ENCODE measurements at places on chromosomes 13 and 19.

DNA sequence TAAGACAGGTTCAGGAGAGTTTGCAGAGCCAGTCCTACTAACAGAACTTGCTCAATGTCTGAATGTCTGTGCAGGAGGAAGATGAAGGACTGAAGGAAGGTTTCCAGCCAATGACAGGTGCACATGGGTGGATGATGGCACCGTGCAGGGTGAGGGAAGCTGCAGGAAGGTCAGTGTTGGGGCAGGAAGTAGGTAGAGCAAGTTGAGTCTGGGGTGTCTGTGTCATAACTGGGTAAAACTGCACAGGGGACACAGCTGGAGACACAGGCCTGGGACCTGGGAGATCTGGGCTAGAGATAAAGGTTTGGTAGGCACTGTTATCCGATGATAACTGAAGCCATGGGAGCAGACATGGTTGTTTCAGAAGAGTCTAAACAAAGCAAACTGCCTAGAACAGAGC lies 116.9 kb downstream of the USP12 start:
- DNase-seq: no peak

GRCh38 chr13:99425485-99426341 lies 75.6 kb upstream of the TM9SF2 start:
- DNase-seq: no peak

GRCh38 chr13:44373601-44374347 lies at the start of gene SERP2:
Gene SERP2, plus strand, starts transcription at chr13:44373824. Its CDS starts 202 bp downstream, at chr13:44374026.
- no peak for DNase-seq

DNA sequence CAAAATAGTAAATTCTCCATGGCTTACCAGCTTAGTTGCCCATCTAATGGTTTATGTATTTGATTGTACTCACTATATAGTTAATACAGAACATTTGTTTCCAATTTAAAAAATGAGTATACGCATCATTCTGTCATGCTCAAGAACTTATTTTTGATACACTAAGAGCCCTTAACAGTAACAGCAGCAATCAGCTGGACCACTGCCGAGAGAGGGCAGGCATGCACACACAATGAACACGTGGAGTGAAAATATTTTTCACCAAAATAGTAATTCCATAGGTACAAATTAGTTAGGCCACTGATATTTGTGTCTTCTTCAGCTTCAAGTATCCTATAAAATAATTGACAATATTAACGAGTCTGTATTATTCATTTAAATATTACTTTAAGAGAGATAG lies 109.9 kb downstream of the KLF12 start:
- DNase-seq: no peak

GRCh38 chr13:29800687-29801086 lies 49.7 kb downstream of the UBL3 start:
- DNase-seq: no peak

All from brain pericyte (primary cell).